Nephron progenitor cell (in vitro differentiated cells): ENCODE measurements at places on chromosomes 3 and 15.

- DNase-seq, result no peak
These were observed 143.8 kb downstream of the LRTM1 start for GRCh38 chr3:54784021-54784420.

- DNase-seq, result no peak
These were observed 28.4 kb upstream of the ST3GAL6 start for GRCh38 chr3:98734735-98735134.

GRCh38 chr3:13303410-13303809 is 116.7 kb downstream of the NUP210 start:
- no peak for DNase-seq

DNA sequence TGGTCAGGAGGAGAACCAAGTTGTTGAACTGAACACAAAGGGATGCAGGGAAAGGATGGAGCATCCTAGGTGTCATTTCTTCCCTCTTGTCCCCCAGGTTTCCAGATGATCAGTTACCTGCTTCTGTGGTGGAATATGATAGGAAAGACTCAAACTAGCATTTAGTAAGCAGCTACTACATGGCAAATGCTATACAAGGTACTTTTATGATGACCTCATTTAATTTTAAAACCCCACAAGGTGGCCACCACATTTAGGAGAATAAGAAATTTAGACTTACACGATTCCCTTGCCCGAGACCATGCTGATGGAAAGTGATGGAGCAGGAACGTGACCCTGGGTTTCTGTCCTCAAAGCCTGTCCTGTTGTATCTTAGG is 40.9 kb downstream of the CCR4 start:
- DNase-seq, result no peak

GRCh38 chr3:149278911-149279310 is 54.5 kb downstream of the TM4SF18 start:
- DNase-seq, result no peak

- DNase-seq, result no peak
These were observed 50.3 kb downstream of the MED12L start for GRCh38 chr3:151135541-151136337.
